ENCODE measurements at places on chromosomes 7 and 10.
A peak's percentile ranks its signal among the peaks of the same experiment; 100 is the strongest.

GRCh38 chr7:3446786-3447185 is 145.7 kb downstream of the SDK1 start:
- DNase-seq = no peak

GRCh38 chr10:44715136-44715535 is 196.0 kb upstream of the TMEM72 start:
- DNase-seq = no peak

DNA sequence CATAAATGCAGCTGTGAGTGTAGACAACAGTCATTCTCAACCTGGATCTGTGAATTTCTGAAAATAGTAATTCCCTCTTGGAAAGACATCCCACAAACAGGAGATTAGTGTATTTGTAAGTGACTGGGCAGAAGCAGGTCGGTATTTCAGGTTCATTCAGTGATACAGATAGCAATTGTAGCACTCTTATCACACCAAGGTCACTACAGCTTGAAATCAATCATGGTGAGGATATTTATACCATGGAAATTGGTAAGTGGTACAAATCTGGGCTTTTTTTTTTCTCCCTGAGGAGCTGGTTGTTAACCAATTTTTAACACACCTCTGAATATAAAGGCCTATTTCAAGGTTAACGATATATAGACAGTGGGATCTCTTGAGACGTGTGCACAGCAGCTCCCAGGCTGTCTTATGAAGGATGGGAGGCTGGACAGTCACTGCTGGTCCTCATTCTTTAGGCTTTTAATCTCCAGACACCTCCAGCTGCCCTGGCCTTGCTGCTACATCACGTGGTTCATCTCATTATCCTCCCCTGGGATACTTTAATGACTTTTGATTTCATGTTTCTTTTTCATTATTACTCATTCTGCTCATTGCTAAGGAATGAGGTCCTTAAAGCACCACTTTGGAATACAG is 87.1 kb downstream of the ITGA8 start:
- DNase-seq = no peak

DNA sequence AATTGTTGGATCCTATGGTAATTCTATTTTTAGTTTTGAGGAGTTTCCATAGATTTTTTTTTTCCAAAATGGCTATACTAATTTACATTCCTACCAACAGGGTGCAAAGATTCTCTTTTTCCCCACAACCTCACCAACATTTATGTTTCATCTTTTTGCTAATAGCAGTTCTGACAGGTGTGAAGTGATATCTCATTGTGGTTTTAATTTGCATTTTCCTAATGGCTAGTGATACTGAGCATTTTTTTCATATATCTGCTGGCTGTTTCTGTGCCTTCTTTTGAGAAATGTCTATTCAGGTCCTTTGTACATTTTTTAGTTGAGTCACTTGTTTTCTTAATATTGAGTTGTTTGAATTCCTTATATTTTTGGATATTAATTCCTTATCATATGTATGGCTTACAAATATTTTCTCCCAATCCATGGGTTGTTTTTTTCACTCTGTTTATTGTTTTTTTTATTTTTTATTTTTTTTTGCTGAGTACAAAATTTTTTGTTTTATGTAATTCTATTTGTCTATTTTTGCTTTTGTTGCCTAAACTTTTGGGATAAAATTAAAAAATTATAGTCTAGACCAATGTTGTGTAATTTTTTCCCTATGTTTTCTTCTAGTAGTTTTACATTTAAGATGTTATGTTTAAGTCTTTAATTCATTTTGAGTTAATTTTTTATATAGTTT is 205.9 kb upstream of the ADCY1 start:
- no peak for DNase-seq

DNA sequence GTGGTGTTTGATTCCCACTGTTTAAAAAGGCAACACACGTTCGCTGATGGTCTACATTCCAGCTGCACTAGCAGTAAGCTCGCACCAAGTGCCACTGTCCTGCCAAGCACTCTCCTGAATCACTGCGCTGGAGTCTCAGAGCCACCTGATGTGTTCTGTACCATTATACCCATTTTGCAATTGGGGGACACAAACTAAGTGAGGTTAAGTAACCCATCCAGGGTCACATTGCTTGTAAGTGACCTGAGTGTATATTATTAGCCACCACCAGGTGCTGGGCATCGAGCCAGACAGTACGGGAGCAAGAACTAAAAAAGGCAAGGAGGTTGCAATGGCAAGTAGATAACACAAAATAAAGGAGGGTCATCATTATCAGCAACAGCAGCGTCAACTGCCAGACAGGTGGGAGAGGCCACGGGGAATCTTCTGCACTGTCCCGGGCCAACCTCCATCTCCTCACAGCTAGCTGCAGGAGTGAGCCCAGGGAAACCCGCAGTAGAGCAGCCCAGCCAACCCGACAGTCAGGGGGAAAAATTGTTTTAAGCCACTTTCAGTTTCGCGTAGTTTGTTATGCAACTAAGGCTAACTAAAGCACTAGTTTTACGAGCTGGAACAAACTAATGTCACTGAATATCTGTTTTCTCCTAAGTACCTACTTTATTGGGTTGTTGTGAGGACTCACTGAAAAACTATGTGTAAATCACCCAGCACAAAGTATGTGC is 712 bp upstream of the CPVL start:
- no peak for DNase-seq

DNA sequence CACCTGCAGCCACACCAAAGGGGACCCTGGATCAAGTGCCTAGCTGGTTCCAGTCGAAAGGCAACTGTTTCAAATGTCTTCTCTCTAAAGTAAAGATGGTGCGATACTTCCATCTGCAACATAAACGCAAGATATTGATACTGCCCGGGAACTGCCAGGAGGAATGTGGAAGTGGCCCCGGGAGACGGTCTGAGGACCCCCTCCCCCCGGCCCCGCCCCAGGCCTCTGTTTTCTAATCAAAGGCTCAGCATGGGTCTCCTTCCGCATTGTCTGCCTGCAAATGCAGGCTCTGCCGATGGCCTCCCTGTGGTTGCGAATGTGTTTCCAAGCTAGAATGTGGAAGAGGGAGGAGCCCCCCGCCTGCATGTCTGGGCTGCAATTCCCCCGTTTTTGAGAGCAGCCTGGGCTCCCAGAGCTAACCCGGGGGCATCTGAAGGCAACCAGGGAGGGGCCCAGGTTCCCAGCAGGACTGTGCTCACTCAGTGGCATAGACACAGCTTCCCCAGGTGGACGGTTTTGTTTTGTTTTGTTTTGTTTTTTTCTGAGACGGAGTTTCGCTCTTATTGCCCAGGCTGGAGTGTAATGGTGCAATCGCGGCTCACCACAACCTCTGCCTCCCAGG is 223.9 kb upstream of the PPP2R2D start:
- no peak for DNase-seq

GRCh38 chr7:74183142-74183541 is 9.0 kb downstream of the EIF4H start:
- DNase-seq = no peak

- DNase-seq = no peak
Measured at GRCh38 chr7:25239888-25240287, 11.6 kb upstream of the NPVF start.

GRCh38 chr7:84783141-84783778 is 403.6 kb downstream of the SEMA3D start:
- no peak for DNase-seq

- no peak for DNase-seq
Measured at GRCh38 chr10:76115131-76115470, 683.7 kb downstream of the LRMDA start.

DNA sequence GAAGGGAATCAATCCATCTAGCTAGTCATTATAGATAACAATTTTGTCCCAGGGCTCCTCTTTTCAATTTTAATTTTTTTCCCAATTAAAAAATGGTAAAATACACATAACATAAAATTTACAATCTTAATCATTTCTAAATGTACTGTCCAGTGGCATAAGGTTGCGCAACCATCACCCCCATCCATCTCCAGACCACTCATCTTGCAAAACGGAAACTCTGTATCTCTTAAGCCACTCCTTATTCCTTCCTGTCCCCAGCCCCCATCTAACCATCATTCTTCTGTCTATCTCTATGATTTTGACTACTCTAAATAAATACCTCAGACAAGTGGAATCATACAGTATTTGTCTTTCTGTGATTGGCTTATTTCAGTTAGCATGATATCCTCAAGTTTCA is 46.1 kb upstream of the RAB18 start:
- no peak for DNase-seq

- no peak for DNase-seq
Measured at GRCh38 chr7:1610678-1611302, 41.0 kb upstream of the PSMG3 start.

DNA sequence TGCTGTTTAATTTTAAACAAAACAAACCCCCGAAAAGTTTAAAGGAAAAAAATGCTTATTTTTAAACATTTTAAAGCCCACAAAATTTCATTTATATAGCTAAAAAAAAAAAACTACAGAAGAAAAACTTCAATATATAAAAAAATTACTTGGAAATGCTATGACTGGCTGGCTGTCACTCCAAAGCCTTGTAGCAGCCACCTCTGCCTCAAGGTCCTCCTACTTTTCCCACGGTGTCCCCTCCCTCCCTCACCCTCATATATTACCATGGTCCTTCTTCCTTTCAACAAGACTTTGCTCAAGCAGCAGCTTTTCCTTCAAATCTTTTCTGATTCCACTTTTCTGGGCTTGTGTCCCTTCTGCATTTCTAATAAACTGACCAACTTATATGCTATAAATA is 122.0 kb downstream of the TPK1 start:
- DNase-seq = no peak

- DNase-seq = no peak
Measured at GRCh38 chr7:104927055-104927454, 87.0 kb upstream of the KMT2E start.

DNA sequence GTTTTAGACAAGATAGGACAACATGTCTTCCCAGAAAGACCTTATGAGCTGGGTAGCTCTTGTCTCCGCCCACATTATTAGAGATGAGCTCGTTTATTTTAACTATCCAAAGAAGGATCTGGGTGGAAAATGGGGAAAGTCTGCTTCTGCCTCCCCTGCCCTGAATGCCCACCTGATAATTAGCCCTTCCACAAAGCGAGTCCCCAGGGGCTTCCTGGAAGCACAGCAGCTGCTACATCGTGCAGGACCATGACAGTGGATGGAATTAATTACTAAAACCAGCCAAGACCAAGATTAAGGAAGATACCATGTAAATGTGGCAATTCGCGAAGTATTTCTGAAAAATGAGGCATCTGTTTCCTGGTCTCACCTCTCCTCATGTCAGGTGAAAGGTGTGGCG is 374.4 kb downstream of the PAXIP1 start:
- DNase-seq = no peak

GRCh38 chr7:51310131-51310583 is 6.5 kb downstream of the COBL start:
- peak; percentile 31 for DNase-seq

GRCh38 chr10:51638737-51639136 is 60.7 kb downstream of the CSTF2T start:
- DNase-seq = no peak

GRCh38 chr7:8303904-8304528 is 42.0 kb upstream of the ICA1 start:
- no peak for DNase-seq

Measured in globus pallidus (tissue), 1 donor.